ENCODE measurements at places on chromosomes 1 and 21.
A peak's percentile ranks its signal among the peaks of the same experiment; 100 is the strongest.

GRCh38 chr21:21929789-21930188 lies 931.6 kb downstream of the NCAM2 start:
- DNase-seq, result no peak

DNA sequence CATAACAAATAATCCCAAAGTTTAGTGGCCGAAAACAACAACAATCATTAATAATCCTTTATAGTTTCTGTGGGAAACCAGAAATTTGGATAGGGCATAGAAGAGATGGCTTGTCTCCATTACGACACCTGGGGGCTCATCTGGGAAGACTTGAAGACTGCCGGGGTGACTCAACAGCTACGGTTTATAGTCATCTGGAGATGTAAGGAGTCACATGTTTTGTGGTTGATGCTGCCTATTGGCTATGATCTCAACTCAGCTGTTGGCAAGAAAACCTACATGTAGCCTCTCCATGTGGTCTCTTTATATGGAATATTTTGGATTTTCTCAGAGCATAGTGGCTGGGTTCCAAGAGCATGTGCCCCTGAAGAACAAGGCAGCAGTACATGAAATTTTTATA lies 29.3 kb upstream of the TSPAN2 start:
- DNase-seq, result no peak

- peak; percentile 75 for DNase-seq
Observed at GRCh38 chr1:75954586-75954985, 22.4 kb upstream of the ASB17 start.

DNA sequence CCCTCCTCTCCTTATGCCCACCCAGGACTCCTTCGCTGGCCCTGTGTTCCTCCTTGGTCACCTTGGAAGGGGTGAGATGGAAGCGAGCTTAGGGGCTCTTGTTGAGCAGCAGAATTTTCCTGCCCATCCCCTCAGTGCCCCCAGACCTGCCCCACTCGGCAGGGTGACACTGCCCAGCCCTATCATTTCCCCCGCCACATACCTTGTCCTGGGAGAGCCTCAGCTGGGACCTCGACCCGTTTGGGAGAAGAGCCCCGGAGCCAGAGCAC lies 1.4 kb upstream of the FNDC5 start:
- DNase-seq, result no peak

DNA sequence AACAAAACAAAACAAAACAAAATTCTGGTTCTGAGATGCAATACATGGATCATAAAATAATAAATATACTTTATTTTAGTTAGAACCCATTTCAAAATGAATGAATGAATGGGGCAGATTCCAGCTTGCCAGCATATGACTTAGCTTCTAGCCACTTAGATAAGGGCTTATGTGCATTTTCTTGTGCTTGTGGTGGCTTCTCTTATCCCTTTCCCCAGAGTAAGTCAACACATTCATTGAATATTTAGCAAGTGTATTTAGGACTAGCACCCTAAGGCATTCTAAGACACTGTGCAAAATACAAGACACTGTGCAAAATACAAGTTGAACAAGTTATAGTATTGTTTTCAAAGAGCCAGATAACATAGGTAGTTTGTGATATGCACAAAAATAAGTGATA lies 4.7 kb downstream of the ADIPOR1 start:
- DNase-seq, result no peak

DNA sequence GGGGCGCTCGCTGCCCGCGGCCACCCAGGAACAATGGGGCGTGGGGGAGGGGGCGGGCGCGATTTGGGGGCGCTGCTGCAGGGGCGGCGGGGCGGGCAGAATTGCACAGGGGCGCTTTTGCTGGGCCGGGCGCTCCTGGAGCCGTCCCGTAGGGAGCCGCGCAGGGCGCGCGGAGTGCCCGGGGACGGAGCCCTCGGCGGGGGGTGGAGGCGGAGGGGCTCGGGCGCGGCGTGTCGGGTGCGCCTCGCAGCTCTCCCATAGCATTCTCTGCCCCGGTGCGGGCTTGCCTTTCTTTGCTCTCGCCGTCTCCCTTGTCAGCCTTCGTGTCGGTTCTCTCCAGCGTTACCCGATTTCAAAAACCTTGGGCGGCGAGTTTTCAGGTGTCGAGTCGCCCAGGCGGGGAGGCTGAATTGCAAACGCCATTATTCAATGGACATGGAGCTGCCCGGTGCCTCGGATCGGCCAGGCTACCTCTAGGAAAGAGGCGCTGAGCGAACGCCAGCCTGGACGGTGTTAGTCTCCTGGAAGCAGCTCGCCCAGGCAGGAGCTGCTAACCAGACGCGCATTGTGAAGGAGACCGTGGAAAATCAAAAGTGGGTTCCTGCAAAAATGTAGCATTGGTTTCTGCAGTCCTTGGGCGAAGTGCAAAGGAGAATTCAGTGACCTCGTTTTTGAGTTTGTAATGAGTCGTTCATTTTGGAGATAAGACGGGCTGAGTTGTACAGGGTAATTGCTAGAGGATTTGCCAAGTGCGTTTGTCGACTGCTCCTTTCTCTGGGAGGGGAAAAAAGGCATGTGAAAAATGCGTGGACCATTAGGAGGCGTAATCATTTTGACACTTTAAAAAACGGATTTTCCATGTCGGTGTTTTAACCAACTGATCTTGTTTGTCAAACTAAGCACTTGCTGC lies 626 bp downstream of the CXADR start:
- DNase-seq, result peak; percentile 36

GRCh38 chr1:92754000-92754718 lies 30.7 kb downstream of the EVI5 start:
- peak; percentile 56 for DNase-seq

DNA sequence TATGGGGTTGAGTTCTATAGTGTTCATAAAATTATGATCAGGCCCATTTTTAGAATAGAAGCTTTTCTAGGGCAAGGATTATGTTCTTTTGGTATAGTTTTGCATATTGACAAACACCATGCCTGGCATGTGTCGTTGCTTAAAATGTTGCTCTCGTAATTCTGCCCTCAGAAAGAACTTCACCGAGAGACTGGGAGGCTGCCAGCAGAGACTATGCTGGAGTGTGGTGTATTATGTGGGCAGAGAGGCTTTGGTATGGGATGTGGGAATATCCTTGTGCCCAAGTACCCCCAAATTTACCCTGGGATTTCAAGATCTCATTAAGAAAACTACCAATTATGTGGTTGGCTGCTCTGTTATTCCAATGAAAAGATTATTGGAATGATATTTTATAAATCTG lies 27.9 kb downstream of the PGM1 start:
- DNase-seq, result no peak

All from SK-MEL-5 (cell line).